ENCODE measurements at places on chromosomes 11 and 22. TPM values are rescaled to one million over a fixed set of nuclear protein-coding genes. Genes with fewer than 3 reads are reported as not detected.

Gene HINFP
- 31.0 TPM for total RNA-seq

Gene IL17REL
- total RNA-seq, result 0.27 TPM

GRCh38 chr11:50037251-50037650, 4.6 kb downstream of the OR4C45 start:
- DNase-seq, result no peak

DNA sequence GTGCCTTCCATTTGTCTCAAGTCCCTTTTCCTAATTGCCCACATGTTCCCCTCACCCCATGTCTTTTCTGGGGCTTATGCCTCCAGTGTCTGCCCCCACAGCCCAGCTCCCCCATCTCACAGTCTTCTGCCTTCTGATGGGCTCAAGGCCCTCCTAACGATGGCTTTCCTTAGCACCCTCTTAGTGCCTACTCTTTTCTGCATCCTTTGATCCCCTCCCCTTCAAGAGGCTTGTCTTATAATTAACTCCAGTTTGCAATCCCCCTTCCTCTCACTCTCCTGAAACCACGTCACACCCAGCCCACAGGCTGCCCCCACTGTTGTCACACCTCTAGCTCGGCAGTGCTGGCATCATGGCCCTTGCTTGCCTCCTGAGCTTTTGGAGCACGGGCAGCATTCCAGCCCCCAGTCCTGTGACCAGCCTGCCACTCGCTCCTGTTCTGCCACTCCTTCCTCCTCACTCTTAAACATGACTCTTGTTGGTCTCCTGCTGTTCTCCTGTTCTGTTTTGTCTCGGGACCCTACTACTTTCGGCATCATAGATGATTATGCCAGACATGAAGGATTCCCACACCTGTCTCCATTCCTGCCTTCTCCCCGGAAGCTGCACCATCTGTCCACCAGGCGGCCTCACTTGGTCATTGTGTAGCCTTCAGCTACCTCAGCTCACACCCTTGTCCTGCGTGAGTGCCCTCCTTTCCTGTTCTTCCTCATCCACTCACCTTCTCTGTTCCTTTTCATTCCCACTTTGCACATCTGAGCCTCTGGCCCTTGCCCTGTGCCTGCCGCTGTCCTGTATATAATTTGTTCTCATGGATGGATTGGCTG, 26.1 kb downstream of the UBE2L3 start:
- DNase-seq, result peak; percentile 48

GRCh38 chr11:94302776-94303175, 1.6 kb upstream of the IZUMO1R start:
- DNase-seq, result peak; percentile 44

Data from cerebellum (tissue), 4 donors.